ENCODE measurements at places on chromosomes 1 and 21.

- DNase-seq = no peak
These were observed 24.1 kb upstream of the TTF2 start for GRCh38 chr1:117036018-117036461.

DNA sequence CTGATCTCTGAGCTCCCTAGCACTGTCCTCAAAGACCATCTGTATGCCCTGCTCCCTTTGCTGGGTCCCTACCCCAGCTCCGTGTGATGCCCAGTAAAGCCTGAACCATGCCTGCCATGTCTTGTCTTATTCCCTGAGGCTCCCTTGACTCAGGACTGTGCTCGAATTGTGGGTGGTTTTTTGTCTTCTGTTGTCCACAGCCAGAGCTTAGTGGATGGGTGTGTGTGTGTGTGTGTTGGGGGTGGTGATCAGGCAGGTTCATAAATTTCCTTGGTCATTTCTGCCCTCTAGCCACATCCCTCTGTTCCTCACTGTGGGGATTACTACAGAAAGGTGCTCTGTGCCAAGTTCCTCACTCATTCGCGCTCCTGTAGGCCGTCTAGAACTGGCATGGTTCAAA lies 5.7 kb downstream of the GSTM5 start:
- DNase-seq = no peak

- DNase-seq = peak; percentile 51
These were observed 520 bp downstream of the TMEM201 start for GRCh38 chr1:9589144-9589718.

DNA sequence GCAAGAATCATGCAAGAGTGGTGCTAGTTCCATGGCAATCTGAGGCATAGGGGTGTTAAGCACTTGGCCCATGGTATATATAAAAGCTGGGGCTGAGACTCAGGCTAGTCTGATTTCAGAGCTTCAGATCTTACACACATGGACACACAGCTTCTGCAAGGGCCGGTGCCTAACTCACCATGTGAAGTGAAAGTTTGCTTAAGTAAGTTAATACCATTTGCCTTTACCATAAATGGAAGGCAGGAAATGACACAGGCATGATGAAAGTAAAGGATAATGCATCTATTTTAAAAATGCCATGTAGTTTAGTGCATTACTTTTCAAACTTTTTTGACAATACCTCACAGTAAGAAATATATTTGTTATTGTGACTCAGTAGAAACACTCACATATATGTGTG lies 122.6 kb downstream of the KCNJ6 start:
- peak; percentile 63 for DNase-seq

DNA sequence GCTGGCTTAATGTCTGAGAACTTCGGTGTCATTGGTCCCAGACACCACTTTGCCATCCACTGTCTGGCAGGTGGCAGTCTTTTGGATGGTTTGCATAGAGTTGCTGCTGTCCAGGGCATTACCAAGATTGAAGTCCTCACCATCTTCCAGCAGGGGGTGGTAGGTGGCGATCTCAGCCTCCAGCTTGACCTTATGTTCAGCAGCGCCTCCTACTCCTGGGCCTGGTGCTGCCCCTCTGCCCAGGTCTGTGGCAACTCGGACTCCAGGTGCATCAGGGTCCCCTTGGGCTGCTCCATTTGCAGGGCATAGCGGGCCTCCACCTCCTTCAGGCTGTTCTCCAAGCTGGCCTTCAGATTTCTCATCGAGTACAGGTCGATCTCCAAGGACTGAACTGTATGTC lies 573.3 kb upstream of the NCAM2 start:
- no peak for DNase-seq

DNA sequence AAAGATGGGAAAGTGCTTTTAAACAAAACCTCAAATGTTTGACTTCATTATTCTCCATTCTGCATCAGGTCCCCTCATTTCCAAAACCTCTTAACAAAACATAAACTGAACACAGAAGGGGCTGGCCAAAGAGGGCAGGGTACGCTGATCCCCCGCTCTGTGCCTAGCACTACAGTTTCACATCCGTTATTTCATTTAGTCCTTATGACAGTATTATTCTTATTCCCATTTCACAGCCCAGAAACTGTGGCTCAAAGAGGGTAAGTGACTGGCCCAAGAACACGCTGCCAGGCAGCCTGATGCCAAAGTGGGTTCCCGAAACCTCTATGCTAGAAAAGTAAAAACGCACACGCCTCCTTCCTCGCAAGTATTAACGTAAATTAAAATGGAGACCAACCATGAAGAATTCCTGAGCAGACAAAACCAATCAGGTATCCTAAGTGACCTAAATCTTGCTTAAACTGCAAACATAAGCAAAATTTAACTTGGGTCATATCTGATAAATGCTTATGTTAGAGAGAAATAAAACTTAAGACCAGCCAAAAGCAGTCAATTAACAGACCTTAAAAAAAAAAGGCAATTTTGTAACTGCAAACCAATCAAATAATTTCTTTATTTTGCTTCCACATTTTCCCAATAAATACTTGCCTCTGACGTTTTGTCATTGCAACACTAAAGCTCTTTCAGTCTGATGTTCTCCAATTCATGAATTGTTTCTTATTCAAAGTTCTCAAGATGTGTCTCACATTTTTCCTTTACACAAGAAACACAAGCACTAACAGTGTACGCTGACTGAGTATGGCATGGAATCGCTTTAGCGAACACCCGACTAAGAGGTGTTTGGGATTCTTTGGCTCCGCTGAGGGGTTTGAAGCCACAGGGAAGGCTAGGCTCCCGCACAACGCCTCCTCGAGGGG lies 653 bp downstream of the CASP9 start:
- no peak for DNase-seq

DNA sequence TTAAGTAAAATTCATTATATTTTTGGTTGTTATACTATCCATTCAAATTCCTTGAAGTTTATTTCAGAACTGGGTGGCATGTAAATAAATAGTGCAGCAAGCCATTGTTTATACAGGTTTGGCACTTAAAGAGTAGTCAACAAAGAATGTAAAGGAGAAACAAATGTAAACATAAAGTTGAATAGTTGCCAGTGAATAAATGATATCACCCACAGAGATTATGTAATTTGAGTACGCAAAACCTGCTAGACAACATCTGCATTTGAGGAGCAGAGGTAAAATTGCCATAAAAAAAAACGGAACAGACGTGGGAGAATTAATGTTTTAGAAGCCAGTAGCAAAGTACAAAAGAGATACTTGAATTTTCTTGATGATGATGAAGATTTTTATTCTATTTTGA lies 111.6 kb downstream of the ADGRL2 start:
- no peak for DNase-seq

DNA sequence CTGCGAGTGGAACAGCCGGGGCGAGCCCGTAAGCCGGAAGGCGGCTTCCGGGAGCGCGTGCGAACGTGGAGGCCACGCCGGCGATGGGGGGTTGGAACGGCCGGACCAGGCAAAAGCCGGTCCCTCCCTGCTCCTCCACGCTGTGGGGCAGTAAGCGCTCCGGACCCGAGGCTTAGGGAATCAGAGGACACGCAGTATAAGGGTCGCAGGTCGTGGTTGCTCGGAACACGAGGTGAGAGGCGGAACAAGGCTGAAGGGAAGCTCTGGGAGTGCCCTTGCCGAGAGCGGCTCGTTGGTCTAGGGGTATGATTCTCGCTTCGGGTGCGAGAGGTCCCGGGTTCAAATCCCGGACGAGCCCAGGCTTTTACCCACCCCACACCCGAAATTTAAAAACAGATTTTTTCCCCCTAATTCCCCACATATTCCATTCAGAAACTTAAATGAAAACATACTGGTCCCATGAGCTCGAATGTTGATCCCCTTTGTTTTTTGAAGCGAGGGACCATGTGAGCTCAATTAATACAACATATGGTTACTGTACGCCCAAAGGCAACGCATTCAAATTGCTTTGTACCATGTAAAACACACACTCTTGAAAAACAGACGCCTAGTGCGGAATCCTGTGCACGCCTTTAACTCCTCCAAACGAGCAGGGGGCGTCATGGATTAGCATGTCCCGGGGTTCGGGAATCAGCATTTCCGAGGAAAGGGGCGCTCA lies 7.2 kb upstream of the MPZL1 start:
- DNase-seq = peak; percentile 84

- no peak for DNase-seq
These were observed 65.4 kb downstream of the MACF1 start for GRCh38 chr1:39269791-39270342.

DNA sequence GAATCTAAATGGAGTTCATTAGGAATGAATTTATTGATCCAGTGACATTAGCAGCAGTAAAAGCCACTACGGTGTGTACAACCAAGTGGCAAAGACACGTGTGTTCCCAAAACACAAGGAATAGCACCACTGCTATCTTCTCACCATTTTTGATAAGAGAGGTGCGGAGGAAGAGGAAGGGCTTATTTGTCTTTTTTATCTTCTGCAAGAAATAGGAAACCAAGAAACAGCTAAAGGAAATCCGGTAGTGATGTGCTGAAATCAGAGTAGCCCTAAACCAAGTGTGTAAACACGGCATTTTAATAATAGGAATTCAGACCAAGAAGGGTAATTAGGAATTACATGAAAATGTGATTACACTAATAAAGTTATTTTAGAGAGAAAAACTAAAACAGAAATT lies 9.1 kb upstream of the SCYL3 start:
- DNase-seq = no peak

DNA sequence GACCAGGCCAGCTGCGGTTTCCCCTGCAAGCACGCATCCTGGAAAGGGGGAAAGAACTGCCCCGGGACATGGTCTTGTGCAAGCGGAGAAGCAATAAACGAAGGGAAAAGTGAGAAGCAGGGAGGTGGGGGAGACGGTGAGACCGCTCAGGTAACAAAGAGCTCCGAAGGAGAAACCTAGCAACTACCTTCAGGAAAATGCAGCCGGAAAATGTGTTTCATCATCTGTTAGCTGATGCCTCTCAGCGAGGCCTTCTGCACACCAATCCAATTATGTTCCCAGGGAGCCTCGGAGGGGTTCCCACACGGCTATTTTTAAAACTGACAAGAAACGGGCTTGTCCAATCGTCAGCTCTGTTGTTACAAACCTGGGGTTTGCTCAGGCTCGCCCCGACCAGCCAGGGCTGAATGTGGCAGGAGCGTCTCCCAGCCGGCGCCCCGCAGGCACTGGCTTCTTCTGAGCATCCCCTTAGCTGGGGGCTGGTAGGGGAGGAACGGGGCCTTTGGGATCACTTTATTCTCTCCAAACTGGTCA lies 3.4 kb downstream of the RIPK4 start:
- no peak for DNase-seq

DNA sequence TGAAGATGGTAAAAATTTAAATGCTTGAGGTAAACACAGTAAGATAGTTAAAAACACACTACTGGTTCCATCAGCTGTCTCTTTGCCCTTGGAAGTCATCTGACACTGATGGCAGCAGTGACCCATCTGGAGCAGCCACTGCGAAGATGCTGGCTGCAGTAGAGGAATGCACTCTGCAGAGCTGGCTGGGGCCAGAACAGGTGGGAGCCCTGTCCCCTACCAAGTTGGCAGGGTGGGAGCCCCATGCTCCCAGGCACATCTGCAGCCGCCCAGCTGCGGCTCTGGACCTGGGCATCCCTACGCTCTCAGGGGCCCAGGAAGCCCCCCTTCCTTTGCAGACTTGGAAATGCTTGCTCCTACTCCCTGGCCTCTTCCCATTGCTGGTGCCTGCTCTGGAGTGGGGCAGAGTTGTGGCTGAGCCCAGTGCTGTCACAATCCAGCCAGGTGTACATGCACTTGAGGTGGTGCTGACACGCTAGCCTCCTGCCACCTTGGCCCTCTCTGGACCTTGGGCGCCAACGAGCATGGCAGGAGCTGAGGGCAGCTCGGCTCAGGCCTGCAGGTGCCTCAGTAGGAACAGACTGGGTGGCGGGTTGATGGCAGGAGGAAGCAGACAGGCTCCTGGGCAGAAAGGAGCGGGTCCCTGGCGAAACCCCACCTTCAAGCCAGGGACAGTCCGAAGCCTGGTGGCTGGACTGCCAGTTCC lies 227.0 kb downstream of the FGGY start:
- no peak for DNase-seq

GRCh38 chr1:185440877-185441276 lies 123.8 kb upstream of the IVNS1ABP start:
- peak; percentile 37 for DNase-seq

- DNase-seq = no peak
These were observed 56.6 kb downstream of the NKAIN1 start for GRCh38 chr1:31183126-31183525.

DNA sequence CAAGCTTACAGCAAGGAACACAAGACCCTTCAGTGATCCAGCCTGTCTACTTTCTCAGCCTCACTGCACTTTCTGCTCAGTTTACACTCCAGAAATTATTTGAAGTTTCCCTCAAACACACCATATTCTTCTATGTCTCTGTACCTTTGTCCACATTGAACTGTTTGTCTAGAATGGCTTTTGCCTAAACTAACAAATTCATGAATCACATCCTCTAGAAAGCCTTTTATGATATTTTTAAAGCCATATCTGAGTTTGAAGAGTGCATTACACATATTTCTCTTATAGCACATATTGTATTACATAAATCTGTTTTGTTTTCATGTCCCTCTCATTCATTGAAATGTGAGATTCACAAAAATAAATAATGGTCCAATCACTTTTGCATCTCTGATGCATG lies 446.0 kb upstream of the ZRANB2 start:
- no peak for DNase-seq

DNA sequence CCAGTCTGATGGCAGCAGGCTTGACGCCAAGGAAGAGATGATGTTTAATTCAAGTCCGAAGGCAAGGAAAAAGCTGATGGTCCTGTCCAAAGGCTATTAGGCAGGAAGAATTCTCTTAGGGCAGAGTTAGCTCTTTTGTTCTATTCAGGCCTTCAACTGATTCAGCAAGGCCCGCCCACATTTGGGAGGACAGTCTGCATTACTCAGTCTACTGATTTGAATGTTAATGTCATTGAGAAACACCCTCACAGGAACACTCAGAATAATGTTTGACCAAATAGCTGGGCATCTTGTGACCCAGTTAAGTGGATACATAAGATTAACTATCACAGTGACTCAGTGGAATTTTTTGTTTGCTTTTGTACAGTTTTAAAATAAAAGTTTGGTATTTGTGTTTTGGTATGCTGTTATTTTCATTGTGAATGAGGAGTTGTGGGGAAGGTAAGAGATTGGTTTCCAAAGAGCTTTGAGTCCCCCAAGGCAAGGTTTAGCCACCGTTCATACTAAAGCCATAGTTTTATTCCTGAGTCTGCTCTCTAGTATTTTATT lies 1.7 kb upstream of the ZNF691 start:
- DNase-seq = peak; percentile 20

DNA sequence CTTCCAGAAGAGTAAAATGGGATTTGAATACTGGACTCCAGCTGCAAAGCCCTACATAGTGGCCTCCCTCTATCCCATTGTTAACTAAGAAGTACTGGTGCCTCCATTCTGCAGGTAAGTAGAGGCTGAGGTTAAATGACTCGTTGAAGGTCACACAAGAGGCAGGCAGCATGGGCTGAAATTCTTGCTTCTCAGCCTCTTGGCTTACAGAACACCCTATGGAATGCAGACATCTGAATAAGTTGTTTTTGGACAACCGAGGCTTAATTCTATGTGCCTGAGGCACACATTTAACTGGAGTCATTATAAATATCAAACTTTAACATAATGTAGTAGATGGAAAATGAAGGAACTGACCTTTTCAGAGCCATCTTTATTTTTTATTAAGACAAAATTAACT lies 5.7 kb downstream of the DNAJC11 start:
- no peak for DNase-seq

Measured in ELR (cell line).